Cardiac muscle cell (in vitro differentiated cells and primary cell): ENCODE measurements at places on chromosomes 2 and 18.

- DNase-seq, result no peak
These were observed 371.9 kb downstream of the PARD3B start for GRCh38 chr2:204917089-204917701.

DNA sequence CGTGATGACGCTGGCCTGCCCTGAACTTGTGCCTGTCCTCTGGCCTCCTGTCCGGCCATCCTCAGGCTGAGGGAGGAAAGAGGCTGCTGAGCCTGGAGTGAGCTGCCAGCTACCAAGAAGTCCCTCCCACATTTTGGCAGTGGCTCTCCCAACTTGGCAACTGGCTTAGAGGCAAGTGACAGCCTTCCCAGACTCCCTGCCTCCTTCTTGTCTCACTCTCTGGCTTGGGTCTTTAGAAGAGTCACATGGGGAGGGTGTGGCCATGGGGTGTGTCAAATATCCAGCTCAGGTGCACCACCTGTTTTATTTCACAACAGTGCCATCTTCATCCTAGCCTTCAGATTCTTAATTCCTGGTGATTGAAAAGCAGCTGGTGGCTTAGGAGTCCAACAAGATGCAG lies 222.9 kb downstream of the PRKCE start:
- DNase-seq, result peak; percentile 40

DNA sequence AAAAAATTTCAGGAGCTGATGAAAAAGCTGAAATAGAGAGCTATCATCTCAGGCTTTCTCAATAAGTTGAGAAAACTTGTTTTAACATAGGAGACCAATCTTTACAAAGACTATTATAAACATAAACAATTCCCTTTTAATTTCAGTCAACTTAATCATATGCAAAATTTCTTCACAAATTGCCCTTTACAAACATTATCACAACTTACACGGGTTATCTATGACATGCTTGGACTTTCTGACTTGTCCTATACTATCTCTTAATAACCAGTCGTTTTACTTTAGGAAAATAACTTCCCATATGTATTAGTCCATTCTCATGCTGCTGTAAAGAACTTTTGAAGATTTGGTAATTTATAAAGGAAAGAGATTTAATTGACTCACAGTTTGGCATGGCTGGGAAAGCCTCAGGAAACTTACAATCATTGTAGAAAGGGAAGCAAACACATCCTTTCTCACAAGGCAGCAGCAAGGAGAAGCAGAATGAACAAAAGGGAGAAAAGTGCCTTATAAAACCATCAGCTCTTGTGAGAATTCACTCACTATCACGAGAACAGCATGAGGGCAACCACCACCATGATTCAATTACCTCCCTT lies 1583.7 kb upstream of the CELF4 start:
- DNase-seq, result no peak

DNA sequence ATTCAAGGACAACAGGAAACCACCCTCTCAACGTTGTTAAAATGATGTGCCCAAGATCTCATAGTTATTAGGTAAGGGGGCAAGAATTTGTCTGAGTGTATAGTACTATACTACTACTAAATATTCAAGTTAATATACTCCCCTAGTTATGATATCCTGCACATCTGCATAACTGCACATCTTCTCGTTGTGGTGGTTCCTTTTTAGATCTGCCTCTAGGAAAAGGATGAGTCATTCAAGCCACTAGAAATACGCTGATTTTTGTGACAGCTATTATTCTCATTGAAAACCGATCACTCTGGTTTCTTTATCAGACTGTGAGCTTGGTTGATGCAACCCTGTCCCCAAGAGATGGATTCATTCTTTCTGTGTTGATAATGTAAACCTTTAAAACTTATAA lies 1067.0 kb upstream of the FANCL start:
- DNase-seq, result no peak

- DNase-seq, result no peak
These were observed 45.9 kb downstream of the SCTR start for GRCh38 chr2:119478188-119478977.

- no peak for DNase-seq
These were observed 424.4 kb downstream of the DSEL start for GRCh38 chr18:67092141-67092540.

- peak; percentile 10 for DNase-seq
These were observed 43.9 kb upstream of the ACADL start for GRCh38 chr2:210269148-210269547.

DNA sequence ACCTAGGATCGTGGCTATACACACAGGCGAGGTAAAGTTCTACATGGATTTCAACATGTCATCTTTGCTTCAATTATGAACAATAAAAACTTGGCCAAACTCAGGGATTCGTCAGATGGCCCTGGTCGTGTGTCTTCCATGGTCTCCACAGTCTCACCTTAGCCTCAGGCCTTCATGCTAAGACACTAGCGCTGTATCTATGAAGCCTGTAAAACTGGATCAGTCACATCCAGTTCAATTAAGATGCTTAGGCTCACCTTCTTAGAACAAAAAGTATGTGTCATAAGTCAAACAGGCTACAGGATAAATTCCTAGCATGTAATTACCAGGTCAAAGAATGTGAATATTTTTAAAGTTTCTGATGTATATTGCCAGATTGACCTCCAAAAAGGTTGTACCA lies 113.7 kb upstream of the NRP2 start:
- no peak for DNase-seq

GRCh38 chr2:32474381-32474780 lies 117.6 kb downstream of the BIRC6 start:
- DNase-seq, result no peak

DNA sequence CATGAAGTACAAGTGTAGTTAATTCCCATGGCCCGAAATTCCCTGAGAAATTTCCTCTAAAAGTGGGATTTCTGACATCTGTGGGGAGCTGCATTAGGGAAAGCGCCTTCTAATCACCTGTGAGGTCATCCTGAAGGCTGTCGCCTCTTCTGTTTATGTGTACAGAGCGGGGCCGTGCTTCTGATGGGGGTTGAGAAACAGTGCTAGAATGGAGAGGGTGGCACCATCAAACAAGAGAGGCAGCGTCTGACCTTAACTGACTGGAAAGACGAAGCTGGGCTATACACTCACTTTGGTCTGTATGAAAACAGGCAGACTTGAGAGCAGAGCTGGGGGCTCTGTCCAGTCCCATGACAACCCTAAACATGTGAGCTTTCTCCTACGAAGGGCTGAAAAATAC lies 44.2 kb upstream of the DNMT3A start:
- no peak for DNase-seq

DNA sequence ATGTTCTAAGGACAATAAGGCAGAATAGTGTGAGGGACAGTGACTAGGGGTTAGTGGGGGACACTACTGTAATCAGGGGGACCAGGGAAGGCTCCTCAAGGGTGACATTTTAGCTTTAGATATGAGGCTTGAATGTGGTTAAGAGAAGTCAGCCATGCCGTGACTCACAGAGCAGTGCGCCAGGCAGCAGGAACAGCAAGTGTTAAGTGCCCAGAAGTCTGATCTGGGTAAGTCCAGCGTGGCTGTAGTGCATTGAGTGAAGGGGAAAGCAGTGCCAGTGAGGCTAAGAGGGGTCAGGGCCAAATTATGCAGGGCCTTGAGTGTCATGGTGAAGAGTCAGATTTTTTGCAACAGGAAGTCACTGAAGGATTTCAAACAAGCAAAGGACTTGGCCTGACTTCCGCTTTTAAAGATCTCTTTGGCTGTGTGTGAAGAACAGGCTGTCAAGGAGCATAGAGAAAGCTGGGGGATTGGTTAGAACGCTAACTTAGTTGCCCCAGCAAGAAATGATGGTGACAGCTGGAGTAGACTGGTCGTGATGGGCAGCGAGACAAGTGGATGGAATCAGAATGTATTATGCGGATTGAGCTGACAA lies 151.5 kb downstream of the MSH2 start:
- no peak for DNase-seq

- DNase-seq, result no peak
These were observed 37.5 kb upstream of the SMCHD1 start for GRCh38 chr18:2618009-2618408.

DNA sequence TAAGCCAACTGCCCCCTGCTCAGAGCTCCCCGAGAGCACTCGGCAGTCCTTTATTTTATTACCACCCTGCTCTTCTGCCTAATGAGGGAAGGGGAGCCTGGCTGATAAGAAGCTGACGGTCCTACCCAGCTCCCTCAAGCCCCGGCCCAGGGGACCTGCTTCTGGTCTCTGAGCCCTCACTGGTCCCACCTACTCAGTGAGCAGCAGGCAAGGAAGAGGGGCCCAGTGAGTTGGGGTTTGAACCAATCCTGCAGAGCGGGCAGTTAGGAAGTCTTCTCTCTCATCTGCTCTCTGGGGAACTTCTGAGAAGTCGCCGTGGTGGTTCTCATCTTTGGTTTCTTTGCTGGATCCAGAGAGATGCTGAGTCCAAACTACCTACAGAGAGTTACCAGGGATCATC lies 218.9 kb downstream of the NDUFA10 start:
- DNase-seq, result no peak

DNA sequence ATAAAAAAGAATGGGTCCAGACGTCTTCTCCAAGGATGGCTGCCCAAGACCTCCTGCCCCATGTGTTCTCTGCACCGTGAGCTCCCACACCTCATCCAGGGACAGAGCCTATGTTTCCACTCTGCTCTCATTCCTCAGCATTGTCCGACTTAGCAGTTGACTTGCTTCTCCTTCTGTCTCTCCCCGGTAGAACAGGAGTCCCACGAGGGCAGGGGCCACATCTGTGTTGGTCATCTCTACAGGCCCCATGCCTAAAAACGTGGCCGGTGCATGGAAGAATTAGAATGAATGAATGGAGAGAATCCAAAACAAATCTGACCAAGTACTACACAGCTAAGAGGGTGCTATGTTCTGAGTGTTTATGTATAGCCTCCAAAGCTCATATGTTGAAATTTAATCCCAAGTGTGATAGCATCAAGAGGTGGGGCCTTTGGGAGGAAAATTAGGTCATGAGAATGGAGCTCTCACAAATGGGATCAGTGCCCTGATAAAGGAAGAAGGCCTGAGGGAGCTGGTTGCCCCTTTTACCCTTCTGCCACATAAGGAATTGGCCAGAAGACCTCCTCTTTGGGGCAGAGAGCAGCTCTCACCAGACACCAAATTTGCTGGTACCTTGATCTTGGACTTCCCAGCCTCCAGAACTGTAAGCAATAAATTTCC lies 55.9 kb downstream of the FAM178B start:
- no peak for DNase-seq
